SK-N-SH (cell line): ENCODE measurements at places on chromosomes 7 and 10. TPM values are rescaled to one million over a fixed set of nuclear protein-coding genes. Genes with fewer than 3 reads are reported as not detected.

TMEM225B gene
- 1.5 and 2.2 TPM in 2 replicates for polyA plus RNA-seq

C10orf53 gene
- 0.03 TPM in 1 of 2 replicates, not detected in the other for polyA plus RNA-seq

HABP2 gene
- not detected in 2 replicates for polyA plus RNA-seq

ADGRA1 gene
- not detected in 2 replicates for polyA plus RNA-seq

VAX1 gene
- not detected in 2 replicates for polyA plus RNA-seq

CHN2 gene
- polyA plus RNA-seq = 0.02 TPM in 1 of 2 replicates, not detected in the other

DRGX gene
- 0.11 TPM in 1 of 2 replicates, not detected in the other for polyA plus RNA-seq

ZPBP gene
- polyA plus RNA-seq = not detected in 2 replicates

DNA sequence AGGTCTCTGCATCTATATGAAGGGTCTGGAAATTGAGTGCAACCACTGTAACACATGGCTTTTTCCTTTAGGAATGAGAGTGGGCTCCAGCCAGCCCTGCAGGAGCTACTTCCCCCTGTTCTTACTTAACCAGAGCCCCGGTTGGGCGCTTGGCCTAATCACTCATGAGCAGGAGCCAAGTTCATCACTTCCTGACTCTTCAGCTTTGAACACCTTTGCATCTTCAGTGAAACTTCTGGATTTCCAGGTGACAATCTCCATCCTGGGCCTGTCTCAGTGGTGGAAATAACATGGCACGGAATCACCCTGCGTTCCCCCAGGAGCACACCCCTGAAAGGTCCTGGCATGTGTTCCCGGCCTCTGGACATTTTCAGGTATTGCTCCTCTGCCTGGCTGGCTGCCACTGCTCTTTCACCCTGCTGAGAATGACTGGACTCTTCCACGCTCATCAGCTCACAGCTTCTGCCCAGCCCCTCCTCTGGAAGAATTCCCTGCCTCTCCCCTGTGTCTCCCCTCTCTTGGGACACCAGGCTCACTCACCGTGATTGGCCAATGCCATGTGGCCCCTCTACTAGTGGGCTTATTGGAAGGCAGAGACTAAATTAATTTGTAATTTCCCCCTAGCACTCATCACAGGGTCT, 229.1 kb upstream of the GRB10 start:
- DNase-seq = no peak

- no peak for DNase-seq
Measured at GRCh38 chr10:22712211-22712955, 2.0 kb downstream of the PIP4K2A start.

- DNase-seq = no peak
Measured at GRCh38 chr10:117936566-117936965, 110.2 kb downstream of the RAB11FIP2 start.

GRCh38 chr7:46315891-46316290, 394.8 kb upstream of the IGFBP3 start:
- DNase-seq = no peak

DNA sequence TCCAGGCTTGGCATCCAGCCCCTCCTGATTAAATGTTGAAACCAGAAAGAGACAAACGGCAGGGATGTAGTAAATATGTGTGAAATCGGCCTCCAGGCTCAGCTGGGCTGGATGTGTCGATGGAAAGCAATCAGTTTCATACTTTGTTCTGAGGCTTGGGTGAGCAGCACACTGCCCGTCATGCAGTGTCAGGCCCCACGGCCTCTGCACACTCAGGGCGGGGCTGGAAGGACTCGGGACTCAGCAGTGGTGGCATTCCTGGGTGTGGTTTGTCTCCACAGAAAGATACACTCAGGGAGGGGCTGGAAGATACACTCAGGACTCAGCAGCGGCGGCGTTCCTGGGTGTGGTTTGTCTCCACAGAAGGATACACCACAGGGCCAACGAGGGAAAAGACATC, 22.0 kb downstream of the ADGRA1 start:
- no peak for DNase-seq

DNA sequence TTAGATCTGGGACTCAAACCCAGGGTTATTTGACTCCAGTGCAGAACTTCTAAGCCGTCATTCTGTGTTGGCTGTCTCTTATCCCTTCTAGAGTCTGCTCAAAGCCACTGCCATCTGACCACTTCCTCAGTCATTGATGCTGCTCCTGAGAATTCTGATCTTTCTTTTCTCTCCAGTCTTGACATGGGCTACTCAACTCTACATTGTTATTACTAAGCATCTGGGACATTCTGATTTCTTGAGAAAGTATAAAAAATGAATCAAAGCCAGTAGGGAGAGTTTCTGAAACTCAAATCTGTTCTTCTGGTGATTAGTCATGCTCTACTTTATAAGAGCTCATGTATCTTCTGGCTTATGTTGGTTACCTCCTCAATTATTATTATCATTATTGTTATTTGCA, 48.7 kb downstream of the ANK3 start:
- no peak for DNase-seq

DNA sequence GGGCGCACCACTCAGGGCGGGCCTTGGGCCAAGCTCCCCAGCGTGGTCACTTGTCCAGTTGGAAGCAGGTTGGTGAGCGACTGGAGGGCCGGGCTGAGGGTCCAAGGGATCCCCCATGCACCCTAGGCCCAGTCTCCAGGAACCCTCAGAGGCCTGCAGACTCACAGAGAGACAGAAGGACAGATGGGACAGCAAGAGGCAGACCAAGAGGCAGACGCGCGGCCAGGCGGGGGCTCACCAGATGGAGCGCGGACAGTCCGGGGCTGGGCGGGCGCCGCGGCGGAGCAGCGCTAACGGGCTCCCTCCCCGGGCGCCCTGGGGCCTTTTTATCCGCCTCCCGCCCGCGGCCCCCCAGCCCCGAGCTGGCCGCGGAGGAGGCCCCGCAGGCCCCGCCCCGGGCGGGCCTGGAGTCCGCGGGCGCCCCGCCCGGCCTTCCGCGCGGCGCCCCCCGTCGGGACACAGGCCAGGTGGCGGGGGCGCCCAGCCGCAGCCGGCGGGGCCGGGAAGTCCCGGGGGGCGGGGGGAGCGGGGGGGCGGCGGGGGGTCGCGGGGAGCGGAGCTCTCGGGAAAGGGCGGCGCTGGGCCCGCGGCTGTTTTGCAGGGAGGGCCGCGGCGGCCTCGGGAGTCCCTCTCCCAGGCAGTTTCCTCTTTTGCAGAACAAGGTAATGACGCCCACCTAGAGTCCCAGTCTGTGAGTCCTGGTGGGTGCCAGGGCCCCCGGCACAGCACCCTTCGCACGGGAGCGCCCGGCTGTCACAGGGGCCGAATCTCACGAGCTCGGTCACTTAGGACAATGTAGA, at the start of gene LOXL4:
Gene LOXL4 (minus strand): TSS at position 301 of the 800 bp plus-strand sequence. CDS start 5,175 bp downstream, outside the sequence.
- DNase-seq = peak; percentile 89

GRCh38 chr10:74460812-74461211, 309.8 kb downstream of the ADK start:
- no peak for DNase-seq

- no peak for DNase-seq
Measured at GRCh38 chr7:117468174-117468573, 11.7 kb upstream of the CFTR start.

GRCh38 chr7:18390535-18390907, 105.0 kb upstream of the HDAC9 start:
- no peak for DNase-seq

GRCh38 chr7:77266291-77266794, 66.7 kb upstream of the FGL2 start:
- DNase-seq = no peak

- DNase-seq = no peak
Measured at GRCh38 chr10:125153703-125154490, 6.5 kb downstream of the CTBP2 start.

DNA sequence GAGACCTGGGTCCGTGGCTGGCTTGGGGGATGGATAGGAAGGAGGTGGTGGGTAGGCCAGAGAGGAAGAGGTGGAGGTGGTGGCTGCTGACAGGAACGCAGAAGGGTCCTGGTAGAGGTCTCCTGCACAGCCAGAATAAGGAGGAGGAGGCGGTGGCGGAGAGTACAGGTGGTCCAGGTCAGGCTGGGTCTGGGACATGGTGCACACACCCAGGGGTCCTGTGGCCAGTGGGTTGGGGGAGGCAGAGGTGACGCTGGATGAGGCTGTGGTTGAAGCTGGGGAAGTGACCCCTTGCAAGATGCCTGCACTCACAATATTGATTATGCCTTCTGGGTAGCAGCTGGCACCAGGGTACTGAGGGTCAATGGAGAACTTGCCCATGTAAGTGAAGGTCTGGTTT, 2.2 kb downstream of the EGR2 start:
- no peak for DNase-seq

DNA sequence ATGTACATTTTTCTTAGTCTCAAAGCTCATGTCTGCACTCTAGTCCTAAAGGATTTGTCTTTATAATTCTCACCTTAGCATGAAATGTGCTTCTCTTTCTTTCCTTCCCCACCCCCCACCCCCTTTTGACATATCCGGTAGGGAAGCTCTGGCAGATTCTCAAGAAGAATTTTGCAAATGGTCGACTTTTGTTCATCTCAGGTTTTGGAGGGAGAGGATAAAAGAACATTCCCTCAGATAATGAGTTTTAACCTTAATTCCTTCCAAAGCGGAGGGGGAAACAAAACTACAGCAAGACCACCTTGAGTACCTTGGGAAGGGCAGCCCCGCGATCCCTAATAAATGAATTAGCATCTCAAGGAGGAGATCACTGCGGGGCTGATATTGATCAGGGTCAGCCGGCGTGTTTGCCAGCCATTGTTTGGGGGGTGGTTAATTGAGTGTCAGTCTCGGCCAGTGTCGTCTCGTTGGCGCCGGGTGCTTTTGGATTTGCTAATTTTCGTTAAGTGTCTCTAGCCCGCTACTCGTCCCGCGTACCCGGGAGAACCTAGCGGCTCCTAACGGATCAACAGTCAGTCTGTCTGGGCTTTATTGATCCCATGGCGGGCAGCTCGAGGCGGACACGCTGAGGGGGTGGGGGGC, 874 bp upstream of the BAMBI start:
- no peak for DNase-seq

- no peak for DNase-seq
Measured at GRCh38 chr10:94465684-94466083, 63.3 kb downstream of the TBC1D12 start.

DNA sequence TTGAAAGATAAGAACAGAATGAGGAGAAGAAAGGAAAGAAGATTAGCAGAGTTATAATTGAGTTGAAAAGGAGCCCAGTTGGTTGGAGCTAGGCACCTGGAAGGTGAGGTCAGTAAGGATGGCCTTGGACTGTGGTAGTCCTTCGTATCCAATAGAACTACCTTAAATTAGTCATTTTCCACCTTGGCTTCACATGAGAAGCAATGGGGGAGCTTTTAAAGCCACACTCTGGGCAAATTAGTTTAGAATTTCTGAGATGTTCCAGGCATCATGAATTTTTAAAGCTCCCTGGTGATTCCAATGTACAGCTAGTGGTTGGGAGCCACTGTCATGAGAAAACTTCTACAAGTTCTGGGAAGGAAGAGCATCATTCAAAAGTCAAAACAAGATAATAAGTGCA, 27.3 kb upstream of the CYP3A5 start:
- no peak for DNase-seq

DNA sequence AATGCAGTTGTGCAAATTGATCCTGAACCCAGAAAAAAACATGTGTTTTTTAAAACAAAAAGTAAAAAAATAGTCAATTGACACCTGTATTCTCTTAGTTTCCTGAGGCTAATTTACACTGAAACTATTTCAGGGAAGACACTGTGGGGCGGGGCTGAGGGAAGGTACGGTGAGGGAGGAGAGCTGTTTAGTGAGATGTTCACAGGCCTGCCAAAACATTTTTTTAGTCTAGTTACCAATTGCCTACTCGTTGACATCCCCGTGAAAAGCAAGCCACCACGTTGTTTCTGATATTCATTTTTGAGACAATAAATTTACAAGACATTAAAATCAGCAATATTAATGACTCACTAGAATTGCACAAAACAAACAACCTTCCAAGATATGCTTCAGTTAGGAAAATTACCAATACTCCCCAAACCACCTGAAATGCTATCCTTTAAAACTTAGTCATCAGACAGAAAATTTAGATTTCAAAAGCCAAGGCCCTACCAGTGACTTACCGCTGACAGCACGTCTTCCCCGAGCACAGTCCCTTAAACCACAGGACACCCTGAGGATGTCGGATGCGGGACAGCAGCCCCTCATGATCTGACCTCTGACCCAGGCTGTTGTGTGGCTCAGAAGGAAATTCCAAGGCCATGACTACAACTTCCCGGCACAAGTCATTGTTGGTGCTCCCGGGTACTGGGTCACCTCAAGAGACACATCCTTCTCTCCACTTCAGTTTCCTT, 279.2 kb downstream of the PRPF18 start:
- DNase-seq = no peak

- no peak for DNase-seq
Measured at GRCh38 chr10:3295582-3296151, 123.1 kb upstream of the PITRM1 start.

DNA sequence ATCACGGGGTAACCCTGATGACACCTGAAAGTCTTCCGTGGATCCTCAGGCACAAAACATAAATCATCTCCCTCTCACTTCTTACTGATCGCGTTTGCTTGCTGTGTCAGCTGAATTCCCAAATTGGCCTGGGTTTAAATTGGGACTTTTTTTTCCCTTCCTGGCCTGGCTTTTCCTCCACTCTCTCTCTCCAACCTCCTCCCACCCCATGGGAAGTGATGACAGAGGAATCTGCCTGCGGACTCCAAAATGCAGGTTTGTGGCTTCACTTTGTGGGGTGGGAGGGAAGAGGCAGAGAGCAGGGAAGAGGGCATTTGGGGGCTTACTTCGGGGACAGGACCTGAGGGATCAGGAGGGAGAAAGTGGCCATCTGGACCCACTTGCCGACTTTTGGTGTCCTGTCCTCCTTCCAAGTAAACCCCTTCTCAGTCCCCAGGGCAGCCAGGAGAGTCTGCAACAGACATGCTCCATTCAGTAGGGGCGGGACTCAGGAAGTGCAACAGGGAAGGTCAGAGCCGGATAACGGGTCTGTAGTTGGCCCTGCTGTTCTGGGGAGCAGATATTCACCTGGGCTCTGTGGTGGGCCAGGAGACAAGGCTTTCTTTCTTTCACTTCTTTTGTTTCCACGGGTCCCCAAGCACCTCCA, 172.7 kb downstream of the PLXNA4 start:
- no peak for DNase-seq

GRCh38 chr7:22578007-22578733, 78.2 kb upstream of the STEAP1B start:
- DNase-seq = no peak

GRCh38 chr7:129865925-129866201, 86.9 kb downstream of the UBE2H start:
- peak; percentile 30 for DNase-seq

GRCh38 chr7:132536654-132537395, 39.4 kb downstream of the PLXNA4 start:
- no peak for DNase-seq

DNA sequence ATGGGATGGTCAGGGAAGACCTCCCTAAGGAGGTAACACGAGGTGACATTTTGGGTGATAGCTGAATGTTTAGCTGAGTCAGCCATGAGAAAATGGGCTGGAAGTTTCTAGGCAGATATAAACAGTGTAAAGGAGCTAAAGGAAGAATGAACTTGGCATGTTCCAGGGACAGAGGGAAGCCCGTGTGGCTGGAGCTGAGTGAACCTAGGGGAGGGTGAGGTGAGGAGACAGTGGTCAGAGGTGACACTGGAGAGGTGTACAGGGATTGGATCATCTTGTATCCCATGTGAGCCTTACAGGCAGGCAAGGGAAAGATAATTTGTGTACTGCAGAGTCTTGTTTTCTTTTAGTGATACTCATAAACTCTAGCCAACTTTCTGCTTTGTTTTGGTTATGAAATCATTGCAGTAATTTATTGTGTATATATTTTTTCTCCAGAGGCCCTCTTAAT, 1.8 kb downstream of the STARD3NL start:
- DNase-seq = no peak
